ENCODE measurements at places on chromosomes 3 and 15.
A peak's percentile ranks its signal among the peaks of the same experiment; 100 is the strongest.

DNA sequence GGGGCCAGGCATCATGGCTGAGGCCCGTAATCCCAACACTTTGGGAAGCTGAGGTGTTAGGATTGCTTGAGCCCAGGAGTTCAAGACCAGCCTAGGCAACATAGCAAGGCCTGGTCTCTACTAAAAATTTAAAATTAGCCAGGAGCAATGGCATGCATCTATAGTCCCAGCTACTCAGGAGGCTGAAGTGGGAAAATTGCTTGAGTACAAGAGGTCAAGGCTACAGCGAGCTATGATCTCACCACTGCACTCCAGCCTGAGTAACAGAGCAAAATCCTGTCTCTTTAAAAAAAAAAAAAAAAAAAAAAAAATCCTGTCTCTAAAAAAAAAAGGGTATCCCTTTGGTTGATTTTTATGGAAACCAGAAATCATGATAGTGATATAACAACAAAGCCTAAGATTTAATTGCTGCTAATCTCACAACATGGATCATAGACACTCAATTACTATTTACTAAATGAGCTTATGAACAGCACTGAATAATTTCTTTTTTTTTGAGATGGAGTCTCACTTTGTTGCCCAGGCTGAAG, 12.1 kb downstream of the PCLAF start:
- DNase-seq: no peak

DNA sequence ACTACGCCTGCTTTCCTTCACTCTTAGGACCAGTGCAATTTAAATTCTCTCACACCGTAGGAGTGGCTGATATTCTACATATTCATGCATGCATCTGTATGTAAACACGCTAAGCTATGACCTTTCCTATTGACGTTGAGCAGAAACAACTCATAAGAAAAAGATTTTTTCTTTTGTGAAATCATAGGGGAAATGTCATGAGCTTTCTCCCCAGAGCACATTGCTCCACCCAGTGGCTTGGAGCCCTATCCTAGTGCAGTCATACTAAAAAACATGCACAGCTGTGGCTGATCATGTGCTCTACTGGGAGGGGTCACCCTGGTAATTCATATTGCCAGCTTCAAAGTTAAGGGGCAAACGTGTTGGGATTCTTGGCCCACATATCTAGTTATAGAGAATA, 1.8 kb upstream of the MESD start:
- DNase-seq: peak; percentile 38

GRCh38 chr3:114627770-114628169, 333.9 kb downstream of the TIGIT start:
- no peak for DNase-seq

DNA sequence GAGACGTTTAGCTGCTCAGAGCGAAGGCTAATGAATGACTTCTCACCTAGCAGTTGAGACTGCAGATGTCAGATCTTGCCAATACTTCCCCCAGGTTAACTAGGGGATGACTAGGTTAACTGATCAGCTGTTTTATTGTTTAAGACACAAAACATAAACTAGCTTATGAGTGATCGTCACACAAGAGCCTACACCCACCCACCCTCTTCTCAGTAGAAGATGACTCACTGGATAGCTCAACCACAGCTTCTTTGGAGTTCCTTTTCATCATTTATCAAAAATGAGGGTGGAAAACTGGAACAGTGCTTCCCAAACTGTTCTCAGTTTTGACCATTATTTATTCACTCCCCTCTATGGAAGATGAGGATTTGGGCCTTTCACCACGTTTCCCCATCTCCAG, 25.2 kb downstream of the GASK1A start:
- DNase-seq: no peak

- DNase-seq: no peak
These were observed 3.5 kb downstream of the ABHD2 start for GRCh38 chr15:89091627-89092220.

All from amygdala (tissue), 56 donors.